Lower lobe of right lung (tissue), 2 donors: ENCODE measurements at places on chromosomes 3 and 15. TPM values are rescaled to one million over a fixed set of nuclear protein-coding genes. Genes with fewer than 3 reads are reported as not detected.

DNA sequence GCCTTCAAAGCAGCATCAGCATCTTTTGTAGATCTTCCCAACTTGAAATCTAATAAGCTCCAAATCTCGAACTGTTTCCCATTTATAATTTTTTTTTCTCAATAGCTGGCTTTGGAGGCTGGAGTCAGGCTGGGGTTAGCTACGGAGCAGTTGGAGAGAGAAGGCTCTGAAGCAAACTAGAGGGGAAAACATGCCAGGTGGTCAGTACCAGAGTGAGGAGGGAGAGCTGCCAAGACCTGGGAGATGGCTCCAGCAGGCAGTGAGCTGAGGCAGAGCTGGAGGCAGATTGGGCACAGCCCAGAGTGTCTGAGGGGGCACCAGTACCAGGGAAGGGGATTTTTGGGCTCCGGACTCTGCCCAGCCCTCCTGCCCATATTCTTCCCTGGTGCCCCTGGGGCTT is 311.2 kb downstream of the RPLP1 start:
- no peak for DNase-seq

The REC114 gene
- not detected for total RNA-seq

DNA sequence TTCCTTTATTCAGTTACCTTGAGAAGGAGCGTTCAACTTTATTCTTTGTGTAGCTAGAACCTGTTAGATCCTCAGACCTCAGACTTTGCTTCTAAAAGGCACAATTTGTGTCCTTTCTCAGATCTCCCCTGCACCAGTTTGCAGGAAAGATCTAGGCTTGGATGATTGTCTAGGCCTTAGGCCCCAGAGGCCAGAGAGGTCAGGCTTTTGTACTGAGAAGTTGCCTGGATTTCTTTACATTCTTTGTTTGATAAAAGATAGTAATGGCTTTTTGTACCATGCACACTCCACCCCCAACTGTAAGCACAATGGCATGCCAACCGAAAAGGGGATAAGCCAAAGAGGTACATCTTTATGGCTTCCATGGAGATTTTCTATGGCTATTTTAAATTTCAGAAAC is 719.6 kb upstream of the NR2F2 start:
- DNase-seq: no peak

DNA sequence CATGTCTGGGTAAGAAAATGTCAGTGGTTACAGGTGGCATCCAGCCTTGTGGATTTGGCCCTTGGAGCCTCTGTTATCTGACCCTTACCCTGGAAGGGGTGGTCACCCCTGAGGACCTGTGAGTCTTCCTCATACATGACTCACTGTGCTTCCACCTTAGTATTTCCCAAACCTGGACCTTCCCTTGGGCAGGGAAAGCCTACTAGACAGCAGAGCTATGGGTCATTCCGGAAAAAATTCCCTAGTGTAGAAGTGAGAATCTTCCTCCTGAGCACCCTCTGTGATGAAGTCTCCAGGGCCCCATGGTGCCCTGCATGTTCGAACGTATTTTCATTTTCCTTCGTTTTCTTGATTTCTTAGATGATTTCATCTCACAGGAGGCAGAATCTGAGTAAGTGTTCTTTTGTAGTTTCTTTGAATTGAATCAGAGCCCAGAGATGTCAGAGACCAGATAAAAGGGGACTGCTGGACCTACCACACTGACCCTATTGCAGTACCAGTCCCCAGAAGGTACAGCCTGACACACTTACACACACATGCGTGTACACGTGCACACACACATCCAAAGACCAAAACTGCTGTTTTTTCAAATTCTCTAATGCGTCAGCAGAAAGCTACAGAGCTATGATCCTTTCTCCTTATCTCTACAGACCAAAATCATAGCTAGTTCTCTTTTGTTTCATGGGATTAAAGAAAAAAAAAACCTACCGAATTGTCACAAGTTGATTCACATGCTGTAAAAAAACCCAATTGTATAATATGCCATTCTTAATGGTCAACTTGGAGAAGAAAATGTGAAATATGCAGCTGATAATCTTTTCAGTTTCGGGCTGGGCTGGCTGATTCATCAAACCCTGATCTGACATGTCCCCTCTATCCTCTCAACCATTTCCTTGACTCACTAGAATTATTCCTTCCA is 50.5 kb upstream of the ARHGEF3 start:
- no peak for DNase-seq

The ROPN1B gene
- 0.50 TPM for total RNA-seq

GRCh38 chr3:133996996-133997395 is 32.7 kb downstream of the SLCO2A1 start:
- no peak for DNase-seq

DNA sequence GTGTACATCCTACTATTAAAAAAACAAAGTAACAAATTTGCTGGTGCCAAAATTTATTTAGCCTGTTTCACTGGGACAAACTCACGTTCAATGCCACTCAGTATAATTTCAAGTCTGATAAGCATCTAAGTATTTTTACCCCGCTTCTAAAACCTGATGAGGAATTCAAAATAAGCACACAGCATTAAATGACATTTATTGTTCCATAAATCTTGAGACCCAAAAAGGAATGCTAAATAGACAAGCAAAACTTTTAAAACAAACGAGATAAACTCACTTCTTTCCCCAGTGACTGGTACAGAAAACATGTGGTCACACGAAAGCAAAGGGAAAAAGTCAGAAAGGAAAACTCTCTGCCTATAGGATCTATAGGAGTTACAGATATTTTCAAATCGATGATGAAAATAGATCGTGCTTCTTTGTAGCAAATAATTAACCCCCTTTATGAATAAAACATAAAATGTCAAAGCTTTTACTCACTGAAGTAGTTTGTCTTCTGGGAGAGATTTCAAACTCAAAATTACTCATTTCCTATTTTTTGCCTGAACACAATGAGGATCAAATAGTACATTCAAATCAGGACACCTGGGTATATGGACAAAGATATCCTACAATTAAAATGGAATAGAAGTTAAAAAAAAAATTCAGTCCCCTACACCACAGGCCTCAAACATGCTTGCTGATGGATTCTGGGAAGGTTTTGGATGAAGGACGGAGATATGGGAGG is 51.7 kb downstream of the UBP1 start:
- no peak for DNase-seq

- DNase-seq: no peak
Measured at GRCh38 chr3:190326930-190327329, 4.7 kb upstream of the CLDN1 start.

DNA sequence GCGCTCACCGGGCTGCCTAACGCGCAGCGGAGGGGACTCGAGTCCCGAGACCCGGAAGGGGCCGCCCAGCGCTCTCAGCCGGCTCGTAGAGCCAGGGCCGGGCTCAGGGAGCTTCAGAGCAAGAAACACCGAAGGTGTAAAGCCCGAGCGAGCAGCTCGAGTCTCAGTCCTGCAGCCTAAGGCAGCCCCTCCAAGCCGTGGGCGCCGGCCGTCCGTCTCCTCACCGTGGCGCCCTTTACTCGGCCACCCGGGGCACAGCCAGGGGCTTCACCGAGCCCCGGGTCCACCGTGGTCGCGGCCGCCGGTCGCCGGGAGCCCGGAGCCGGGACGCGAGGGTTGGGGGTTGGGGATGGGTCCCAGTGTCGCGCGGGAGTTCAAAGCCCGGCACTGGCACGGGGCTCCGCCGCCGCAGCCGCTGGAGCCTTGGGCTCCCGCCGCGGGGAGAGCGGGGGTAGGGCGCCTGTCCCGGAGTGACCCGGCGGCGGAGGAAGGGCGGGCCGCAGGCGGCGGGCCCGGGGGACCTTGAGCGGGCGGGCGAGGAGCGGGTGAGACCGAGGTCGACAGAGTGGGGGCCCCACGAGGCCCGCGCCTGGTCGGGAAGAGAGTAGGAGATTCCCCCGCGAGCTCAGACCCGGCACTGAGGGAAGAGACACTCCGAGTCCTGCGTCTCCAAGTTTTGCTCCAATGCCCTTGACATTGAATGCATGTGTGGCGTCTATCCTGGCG is 26.9 kb upstream of the THRB start:
- peak; percentile 74 for DNase-seq

DNA sequence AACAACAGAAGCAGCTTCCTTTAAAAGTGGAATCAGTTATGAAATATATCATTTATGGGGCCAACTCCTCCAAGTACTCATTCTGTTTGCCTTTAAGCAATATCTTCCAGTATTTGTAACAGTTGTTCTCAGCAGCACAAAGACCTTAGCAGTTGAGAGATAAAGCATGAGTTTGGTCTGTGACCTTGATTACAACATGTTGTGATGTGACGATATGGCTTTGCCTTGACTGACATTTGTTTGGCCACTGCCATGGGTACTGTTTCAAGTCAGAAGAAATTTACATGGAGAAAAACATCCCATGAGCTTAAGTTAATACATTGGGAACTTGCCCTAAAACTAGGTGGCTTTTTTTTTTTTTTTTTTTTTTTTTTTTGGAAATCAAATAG is 175.1 kb upstream of the KBTBD8 start:
- DNase-seq: no peak

The C3orf70 gene
- 3.2 TPM for total RNA-seq

The STRIT1 gene
- not detected for total RNA-seq
